ENCODE measurements at places on chromosomes 5 and 9.

GRCh38 chr9:135287627-135288026, 192.0 kb upstream of the PPP1R26 start:
- no peak for DNase-seq

DNA sequence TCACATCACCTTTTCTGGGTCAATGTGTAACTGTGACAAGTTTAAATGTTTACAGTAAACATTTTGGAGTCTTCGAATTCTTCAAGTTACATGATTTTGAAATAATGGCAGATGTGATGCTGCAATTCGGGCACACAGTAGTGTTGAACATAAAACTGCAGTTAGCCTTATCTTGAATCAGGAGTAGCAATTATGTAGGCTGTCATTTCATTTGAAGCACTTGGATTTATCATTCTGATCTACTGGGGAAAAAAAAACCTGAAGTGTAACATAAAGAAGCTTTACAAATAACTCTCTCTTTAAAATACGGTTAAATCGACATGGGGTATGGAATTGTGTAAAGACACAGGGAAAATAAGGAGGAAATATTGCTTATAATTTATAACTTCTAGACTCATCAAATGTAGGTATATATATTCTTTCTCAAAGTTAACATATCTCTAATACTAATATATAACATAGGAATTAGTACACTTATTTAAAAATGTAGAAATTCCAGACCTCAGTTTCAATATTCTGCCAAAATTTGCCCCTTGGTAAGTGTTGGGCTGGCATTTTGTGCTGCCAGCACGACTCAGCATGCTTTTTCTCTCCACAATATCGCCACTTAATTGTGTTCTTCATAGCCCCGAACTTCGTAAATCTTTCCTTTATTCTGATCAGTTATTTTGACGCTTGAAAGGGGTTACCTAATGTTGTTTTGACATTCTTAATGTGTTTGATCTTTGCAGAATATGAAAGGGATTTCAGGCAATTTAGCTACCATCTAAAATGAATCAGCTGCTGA, 226.7 kb downstream of the PRR16 start:
- no peak for DNase-seq

DNA sequence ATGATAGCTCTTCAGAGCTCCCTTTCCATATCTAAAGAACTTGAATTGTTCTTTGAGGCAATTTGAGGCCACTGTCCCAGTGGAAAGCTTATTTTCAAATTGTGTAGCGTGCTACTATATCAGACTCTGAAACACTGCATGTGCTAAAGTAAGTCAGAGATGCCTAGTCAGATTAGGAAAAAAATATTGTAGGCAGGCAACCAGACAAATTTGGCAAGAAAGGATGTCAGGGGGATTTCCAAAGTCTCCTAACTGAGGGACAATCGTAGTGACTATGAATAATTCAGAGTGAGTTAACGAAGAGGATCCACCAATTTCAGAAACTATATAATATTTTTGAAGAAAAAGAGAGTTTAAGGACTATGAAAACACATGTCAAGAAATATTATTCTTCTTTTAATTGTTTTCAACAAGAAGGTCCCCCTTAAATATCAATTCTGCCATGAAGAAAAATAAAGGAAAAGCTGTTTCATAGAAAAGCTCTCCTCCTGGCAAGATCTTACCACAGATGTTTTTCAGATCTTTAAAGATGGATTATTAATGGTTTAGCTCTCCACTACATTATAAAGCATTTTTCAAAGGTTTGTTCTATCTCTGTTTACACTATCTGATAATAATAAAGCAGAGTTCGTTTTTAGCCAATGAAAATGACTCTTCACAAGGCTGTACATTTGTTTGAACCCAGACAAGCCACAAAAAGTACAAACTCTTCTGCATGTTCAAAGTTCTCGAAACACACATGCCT, 273.5 kb upstream of the PTGER4 start:
- no peak for DNase-seq

GRCh38 chr9:37936965-37937364, 33.0 kb upstream of the SLC25A51 start:
- DNase-seq = no peak

DNA sequence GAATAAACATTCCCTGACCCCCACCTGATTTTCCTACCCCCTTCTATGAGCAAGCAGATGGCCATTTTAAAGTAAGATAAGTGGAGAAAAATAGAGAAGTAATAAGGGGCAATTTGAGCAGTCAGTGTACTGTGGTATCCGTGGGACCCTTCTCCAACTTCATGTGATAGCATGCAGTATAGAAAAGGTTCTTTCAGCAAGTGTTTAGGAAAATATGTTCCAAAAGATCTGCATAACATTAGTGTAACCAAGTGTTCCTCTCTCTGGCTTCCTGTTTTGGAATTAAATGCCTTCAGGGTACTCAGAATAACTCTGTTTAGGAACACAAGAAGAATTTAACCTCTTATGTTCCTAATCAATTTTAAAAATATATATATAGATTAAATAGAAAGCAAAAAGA, 134.9 kb downstream of the ATG10 start:
- DNase-seq = no peak

- no peak for DNase-seq
These were observed 22.3 kb upstream of the NPM1 start for GRCh38 chr5:171365351-171365750.

GRCh38 chr9:127538849-127539258, 73.2 kb upstream of the STXBP1 start:
- no peak for DNase-seq

- DNase-seq = no peak
These were observed 486.3 kb upstream of the ZNF462 start for GRCh38 chr9:106376689-106377088.

DNA sequence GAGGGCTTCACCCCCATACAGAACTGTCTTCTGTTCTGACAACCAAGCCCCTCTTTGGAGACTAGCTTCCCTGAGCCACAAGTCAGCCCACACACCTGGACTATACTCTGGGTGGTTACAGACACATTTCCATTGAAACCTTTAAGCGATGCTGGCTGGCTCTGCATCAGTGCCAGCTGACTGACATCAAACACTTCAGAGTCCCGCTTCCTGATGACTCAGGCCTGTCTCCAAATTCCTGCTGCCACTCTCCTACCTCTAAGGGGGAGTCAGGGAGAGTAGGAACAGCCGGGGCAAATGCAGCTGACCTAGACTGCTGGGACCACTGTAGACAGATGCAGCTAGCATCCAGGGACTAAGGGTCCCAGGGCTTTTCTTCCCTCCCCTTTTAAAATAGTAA, 59.4 kb downstream of the SIL1 start:
- no peak for DNase-seq

Measured in stimulated activated naive CD8-positive, alpha-beta T cell treated with anti-CD3 and anti-CD28 coated beads, Interleukin-15, Interleukin-2, amounts not matched to agents 100 U/mL and 50 U/mL, for 24 hours (primary cell).